ENCODE measurements at places on chromosomes 11 and 22.

- no peak for DNase-seq
Measured at GRCh38 chr11:15660496-15660895, 545.8 kb downstream of the INSC start.

DNA sequence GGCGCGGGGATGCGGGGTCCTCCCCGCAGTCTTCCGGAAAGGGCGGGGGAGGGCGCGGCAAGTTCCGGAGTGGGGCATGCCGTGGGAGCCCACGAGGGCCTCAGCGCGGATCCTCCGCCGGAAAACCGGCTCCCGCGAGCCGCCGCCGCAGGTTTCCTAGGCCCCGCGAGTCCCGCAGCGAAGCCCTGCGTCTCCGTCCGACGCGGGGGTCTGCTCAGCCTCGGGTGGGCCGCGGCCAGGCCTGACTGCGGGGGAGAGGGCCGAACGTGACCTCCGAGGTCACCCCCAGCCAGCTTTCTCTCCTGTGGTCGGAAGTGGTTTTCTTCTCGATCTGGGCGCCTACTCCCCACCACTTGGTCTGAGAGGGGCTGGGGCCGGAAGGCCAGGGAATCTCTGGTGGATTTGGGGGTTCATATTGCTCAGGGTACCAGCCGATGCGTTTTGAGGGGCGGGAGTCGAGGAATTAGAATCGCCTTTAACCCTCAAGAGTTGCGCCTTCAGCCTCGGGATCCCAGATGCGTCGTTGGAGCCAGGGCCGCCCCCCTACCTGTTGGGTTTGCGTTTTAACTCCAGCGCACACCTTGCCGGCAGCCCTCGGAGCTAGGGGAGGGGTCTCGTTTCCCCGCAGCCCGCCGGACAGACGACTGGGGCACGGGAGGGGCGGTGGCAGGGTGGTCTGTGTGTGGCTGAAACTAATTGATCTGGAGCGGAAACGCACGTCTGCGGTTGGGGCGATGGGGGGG lies 3.6 kb upstream of the CCND1 start:
- DNase-seq: no peak

- DNase-seq: no peak
Measured at GRCh38 chr11:36695111-36695510, 97.1 kb upstream of the RAG2 start.

DNA sequence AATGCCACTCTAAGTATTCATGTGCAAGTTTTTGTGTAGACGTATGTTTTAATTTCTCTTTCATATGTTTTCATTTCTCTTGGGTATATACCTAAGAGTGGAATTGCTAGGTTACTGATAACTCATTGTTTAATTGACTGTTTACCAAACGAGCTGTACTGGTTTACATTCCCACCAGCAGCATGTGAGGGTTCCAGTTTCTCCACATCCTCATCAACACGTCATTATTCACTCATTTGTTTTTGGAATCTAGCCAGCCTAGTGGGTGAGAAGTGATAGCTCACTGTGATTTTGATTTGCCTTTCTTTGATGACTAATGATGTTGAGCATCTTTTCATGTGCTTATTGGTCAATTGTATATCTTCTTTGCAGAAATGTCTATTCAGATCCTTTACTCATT lies 4.0 kb downstream of the ANKRD13D start:
- no peak for DNase-seq

GRCh38 chr22:46851941-46852340 lies 89.5 kb downstream of the TBC1D22A start:
- DNase-seq: no peak

DNA sequence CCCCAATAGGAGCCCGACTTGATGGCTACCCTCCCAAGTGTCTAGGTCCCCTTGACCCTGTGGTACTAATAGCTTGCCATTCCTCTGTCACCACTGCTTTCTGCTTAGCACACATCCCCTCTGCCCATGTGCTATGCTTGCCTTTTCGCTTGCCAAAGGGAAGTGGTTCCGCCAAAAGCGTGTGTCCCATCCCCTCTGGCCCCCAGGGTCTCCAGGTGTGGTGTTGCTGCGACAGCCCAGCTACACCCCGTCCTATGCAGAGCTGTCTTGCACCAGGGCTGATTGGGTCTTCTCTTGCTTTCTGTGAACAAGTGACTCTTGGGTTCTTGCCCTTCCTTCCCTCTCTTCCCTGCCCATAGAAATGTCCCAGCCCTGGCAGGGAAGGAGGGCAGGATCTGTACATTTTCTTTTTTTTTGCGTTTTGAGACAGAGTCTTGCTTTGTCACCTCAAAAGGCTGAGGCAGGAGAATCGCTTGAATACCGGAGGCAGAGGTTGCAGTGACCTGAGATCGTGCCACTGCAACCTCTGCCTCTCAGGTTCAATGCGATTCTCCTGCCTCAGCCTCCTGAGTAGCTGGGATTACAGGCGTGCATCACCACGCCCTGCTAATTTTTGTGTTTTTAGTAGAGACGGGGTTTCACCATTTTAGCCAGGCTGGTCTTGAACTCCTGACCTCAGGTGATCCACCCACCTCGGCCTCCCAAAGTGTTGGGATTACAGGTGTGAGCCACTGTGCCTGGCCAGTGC lies 3.9 kb downstream of the TANGO2 start:
- no peak for DNase-seq

- DNase-seq: no peak
Measured at GRCh38 chr11:72951888-72952287, 137.7 kb downstream of the ATG16L2 start.

DNA sequence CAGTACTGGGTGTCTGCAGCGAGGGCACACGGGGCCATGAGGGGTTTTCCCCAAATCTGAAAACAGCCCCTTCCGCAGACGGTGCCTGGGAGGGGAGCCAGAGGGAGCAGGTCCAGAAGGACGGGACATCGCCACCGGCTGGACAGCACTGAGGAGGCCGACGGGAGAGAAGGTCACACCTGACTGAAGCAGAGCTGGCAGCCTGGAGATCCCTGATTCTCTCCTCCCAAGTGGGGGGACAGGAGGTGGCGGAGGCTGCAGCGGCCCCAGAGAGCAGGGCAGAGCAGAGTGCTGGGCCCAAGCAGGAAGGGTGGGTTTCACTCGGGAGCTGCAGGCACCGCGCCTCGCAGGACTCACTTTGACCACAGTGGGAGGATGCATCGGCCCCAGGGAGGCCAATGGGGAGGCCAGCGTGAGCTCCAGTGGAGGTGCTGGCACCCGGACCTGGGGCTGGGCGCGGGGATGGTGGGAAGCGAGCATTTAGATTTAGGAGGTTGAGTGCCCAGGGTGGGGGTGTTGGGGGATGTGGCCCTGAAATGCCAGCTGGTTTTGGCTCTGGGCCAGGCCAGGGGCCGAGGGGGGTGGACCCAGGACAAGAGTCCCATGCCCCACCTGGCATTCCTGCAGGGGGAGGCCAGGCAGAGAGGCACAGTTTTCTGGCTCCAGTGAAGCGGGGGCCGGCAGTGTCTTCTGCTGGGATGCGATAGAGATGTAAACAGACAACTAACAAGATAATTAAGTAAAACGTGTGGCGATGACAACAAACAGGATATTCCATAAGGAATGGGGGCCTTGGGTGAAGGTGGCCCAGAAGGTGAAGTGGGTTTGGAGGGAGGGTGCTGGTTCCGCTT lies 92.3 kb upstream of the FGF3 start:
- DNase-seq: no peak

- DNase-seq: no peak
Measured at GRCh38 chr22:24059121-24059520, 48.0 kb downstream of the CABIN1 start.

DNA sequence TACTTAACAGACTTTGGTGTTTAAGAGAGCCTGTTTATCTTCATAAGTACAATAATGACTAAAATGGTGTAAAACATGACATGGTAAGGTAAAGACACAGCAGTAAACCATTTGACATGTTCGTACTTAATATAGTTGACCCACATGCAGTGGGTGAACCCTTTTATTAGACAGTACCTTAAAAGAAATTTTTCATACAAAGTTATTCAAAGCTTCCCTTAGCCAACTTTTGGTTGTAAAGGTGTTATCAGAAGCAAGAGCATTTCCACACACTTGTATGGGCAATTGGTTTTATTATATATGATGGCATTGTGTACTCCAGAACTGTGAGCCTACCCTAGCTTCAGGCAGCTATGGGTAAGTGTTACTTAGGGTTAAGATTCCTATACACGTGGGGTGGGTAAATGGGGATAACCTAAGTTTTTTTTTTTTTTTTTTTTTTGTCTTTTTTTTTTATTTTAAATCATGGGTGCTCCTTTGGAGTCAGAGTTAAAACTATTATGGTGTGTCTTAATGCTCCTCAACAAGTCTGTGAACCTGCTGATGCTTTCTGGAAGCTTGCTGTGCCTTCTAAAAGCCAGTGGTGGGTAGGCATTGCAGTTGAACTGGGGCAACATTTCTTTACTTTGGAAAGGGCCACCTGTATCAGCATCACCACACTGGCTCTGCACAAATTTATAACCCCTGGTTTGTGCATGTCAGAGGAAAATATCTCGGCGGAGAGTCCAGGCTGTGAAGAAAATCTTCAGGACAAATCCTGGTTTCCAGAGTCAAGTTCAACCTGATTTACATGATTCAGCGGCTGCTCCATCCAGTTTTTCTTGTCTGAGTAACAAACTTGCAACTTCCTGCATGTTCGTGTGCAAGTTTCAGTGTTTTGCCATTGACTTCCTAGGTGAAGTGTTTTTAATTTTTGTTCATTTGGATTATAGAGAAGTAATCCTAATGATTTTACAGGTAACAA lies 3.3 kb downstream of the PCF11 start:
- DNase-seq: no peak

GRCh38 chr22:27459999-27460398 lies 341.6 kb downstream of the MN1 start:
- DNase-seq: no peak

- DNase-seq: no peak
Measured at GRCh38 chr11:108757630-108758029, 92.8 kb downstream of the DDX10 start.

GRCh38 chr22:37887584-37888378 lies 18.3 kb upstream of the MICALL1 start:
- DNase-seq: no peak

DNA sequence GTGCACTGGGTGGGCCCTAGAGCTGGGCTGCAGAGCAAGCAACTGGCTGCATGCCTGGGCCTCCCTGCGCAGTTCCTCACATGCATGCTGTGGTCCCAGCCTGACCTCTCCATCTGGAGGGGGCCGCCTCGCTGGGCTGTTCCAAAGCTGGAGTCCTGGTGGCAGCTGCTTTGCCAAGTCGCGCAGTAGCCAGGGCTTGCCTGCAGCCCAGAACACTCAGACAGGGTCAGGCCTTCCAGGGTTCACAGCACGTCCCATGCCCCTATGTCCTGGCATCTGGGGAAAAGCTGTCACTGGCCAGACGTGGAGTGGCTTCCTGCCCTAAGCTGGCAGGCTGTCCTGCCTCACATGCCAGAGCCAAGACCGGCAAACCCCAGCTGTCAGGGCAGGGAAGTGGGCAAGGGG lies 16.5 kb upstream of the CDC42EP2 start:
- no peak for DNase-seq

Measured in activated naive CD8-positive, alpha-beta T cell treated with anti-CD3 and anti-CD28 coated beads, Interleukin-2, amount 50 U/mL, for 16 hours (primary cell).